SK-N-DZ (cell line): ENCODE measurements at places on chromosomes 2 and 18.

DNA sequence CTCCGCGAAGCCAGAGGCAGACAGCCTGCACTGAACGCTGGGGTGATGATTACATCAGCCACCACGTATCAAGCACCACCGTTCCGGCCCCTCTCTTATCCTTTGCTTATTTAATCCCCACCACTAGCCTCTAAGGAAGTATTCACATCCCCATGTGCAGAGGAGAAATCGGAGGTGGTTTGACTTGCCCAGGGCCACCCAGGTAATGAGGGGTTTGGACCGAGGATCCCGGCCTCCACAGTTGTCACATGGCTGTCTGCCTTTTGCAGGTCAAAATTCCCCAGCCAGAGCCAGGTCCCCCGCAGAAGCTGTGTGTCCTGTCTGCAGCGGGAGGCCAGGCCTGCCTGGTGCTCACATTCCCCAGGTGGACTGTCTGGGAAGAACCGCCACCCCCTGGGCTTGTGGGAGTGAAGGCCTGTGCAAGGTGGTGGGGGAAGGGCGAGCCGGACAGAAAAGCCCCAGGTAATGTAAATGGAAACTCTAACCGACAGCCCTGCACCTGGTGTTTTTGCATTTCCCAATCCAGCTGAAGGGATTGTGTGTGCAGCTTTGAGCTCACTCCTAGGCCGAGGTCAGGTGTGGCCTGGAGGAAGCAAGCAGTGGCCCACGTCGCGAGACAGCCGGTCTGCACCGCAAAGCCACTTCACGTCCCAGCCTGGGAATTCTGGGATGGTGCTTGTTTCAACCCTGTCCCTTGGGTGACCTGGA, 108.5 kb upstream of the ID2 start:
- DNase-seq = no peak

DNA sequence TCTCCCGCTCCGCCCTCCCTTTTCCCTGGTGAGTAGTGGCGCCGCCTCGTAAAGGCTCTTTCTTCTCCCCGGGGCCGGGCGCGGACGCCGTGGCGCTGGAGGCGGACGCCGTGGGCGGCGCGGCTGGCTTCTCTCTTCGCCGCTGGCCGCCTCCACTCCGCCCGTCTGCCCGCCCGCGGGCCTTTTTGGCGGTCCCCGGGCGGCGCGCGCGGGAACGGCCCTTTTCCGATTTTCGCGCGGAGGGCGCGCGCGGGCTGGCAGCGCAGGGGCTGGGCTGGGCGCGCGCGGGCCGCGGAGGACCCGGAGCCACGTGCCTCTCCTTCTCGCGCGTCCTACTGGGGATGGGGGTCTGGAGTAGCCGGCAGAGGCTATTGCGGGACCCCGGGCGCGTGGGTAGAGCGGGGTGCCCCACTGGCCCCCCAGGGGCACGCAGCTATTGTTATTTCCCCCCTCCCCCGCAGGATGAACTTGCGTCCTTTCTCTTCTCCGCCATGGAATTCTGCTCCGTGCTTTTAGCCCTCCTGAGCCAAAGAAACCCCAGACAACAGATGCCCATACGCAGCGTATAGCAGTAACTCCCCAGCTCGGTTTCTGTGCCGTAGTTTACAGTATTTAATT, 472 bp downstream of the SLC20A1 start:
- DNase-seq = no peak

GRCh38 chr2:127293386-127293747, 577 bp downstream of the ERCC3 start:
- peak; percentile 5 for DNase-seq

DNA sequence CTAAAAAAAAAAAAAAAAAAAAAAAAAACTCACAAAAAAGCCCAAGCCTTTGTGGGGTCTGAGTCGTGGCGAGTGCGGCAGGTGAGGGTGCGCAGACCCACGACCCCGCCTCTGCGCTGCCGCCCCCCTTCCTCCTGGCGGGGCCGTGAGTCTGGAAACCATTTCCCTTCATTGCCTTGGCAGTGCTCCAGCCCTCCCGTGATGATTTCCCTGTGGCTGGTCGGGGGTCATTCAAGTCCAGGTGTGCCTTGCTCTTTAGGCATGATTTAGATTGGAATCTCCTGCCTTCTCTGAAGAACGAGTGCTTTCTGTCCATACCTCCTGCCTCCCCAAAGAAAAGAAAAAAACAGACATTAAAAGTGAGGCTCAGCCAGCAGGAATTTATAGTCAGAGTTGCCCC, 161.8 kb downstream of the FAM210A start:
- peak; percentile 43 for DNase-seq

DNA sequence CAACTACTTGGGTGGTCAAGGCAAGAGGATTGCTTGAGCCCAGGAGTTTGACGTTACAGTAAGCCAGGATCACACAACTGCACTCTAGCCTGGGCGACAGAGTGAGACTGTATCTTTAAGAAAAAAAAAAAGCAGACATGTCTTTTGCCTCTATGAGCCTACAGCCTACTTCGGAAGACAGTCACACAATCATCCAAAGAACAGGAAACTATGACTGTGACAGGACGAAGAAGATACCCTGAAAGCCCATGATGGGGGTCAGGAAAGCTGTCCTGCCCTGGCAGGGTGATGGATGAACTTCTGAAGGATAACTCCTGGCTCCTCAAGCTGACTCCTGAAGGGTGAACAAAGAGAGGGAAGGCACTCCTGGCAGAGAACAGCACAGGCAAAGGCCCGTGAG, 251.7 kb upstream of the SIX2 start:
- no peak for DNase-seq

DNA sequence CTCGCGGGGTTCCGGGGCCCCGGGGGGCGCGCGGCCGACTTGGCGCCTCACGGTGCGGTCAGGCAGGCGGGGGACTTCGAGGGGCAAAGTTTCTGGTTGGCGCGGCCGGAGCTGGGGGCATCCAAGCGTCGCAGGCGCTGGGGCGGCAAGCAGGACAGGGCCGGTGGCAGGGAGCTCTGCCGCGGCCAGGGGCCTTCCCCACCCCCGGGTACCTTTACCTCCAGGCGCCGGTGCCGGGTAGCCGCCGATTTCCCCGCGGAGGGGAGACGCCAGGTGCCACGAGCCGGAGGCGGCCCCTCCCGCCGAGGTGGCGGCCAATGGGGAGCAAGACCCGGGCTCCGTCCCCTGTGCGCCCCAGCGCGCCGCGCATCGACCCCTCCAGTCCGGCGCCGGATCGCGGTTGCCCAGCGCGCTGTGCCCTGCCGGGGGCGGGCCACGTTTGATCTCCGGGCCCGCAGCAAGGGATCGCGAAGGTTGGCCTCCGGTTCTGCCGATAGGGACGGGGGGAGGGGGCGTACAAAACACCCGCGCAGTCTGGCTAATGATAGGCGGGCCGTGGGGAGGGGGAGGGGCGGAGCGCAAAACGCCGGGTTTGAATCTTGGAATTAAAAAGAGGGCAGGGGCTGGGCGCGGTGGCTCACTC, at the start of gene ST8SIA5:
Gene ST8SIA5 (minus strand): TSS at position 495 of the 643 bp plus-strand sequence. CDS start 545 bp downstream, outside the sequence.
- DNase-seq = no peak

GRCh38 chr2:27049422-27050280, 1.8 kb upstream of the AGBL5 start:
- peak; percentile 53 for DNase-seq

- no peak for DNase-seq
Observed at GRCh38 chr2:74851191-74851566, 17.3 kb downstream of the HK2 start.

DNA sequence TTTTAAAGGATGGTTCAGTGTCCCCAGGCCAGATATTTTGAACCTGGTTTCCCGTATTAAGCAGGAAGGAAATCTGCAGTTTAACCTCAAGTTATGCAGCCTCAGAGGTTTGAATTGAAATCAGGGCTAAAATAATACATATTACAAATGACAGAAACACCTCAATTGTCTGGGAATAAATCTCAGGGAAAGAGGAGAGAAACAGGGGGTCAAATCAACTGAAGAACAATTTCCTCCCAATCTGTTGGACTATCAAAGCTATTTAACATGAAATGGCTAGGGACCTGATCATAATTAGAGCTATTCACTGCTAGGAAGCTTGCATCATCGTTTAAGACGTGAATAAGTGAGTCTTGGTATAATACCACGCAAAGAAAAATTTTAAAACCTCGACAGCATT, 150.0 kb upstream of the ARHGAP28 start:
- no peak for DNase-seq

GRCh38 chr18:78138983-78139496, 840.6 kb upstream of the SALL3 start:
- DNase-seq = no peak

- DNase-seq = no peak
Observed at GRCh38 chr2:159200498-159200897, 86.0 kb downstream of the WDSUB1 start.

GRCh38 chr2:27021253-27022049, 11.3 kb upstream of the TMEM214 start:
- no peak for DNase-seq

- peak; percentile 50 for DNase-seq
Observed at GRCh38 chr2:56132138-56132537, 51.7 kb upstream of the CCDC85A start.

GRCh38 chr18:58228762-58229161, 184.7 kb downstream of the NEDD4L start:
- no peak for DNase-seq

- DNase-seq = peak; percentile 75
Observed at GRCh38 chr2:16756831-16757644, 91.4 kb upstream of the CYRIA start.
